ENCODE measurements at places on chromosomes 16 and 17.

- DNase-seq, result no peak
Measured at GRCh38 chr16:63983401-63983800, 1138.5 kb downstream of the CDH11 start.

DNA sequence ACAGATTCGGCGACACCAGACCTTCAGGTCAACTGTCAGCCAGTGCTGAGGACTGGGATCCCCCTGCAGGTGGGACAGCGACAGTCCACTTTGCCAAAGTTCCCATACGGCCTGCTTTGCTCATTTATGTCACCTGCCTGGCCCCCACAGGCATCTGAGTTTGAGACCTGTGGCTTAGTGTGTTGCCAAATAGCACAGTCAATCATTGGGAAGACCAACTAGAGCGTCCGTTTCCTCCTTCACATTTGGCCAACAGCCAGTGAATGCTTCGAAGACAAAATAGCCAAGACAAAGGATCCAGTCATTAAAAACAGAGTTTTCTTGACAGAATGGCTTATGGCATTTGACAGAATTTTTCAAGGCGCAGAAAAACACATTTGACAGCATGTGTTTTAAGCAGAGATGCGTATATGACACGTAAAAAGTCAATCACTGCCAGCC, 113.8 kb downstream of the ABCC12 start:
- DNase-seq, result peak; percentile 8

DNA sequence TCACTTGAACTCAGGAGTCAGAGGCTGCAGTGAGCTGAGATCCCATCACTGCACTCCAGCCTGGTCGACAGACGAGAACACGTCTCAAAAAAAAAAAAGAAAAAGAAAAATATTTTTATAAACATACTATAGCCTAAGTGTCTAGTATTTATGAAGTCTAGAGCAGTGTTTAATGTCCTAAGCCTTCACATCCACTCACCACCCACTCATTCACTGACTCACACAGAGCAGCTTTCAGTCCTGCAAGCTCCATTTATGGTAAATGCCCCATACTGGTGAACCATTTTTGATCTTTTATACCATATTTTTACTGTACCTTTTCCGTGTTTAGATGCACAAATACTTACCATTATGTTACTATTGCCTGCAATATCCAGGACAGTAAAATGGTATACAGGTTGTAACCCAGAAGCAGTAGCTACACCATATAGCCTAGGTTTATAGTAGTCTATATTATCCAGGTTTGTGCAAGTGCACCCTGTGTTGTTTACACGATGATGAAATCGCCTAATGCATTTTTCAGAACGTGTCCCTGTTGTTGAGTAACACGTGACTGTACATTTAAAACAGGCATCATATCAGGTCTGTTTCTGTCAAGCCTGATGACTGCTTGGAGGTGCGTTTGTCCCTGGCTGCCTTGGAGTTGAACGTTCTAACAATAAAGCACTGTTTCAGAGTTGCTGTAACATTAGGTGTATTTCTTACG, 10.1 kb downstream of the NUDT7 start:
- no peak for DNase-seq

- DNase-seq, result no peak
Measured at GRCh38 chr16:19621445-19621844, 65.9 kb downstream of the VPS35L start.

DNA sequence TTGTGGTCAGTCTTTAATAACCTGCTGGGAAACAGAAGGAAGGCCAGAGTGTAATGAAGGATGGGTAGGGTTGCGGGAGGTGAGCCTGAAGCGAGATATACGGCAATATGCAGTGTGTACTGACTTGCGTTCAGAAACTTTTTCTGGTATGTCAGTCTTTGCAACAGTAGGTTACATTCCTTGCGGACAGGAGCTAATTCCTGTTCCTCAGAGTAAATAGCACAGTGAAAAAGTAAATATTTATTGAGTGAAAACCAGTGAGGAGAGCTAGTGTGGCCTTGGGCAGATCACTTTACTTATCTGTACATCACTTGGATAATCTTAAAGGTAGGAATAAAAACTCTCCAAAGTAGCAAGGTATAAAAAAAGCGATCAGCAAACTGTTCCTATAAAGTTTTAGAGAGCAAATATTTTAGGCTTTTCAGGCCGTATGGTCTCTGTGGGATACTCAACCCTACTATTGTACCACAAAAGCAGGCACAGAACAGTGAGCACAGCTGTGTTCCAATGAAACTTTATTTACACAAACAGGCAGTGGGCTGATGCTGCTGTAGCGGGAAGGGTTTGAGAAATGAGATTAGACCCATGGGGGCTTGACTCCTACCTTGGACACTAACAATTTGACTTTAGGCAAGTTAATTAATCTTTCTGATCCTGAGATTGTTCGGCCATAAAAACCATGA, 348.0 kb downstream of the UTP18 start:
- DNase-seq, result no peak

DNA sequence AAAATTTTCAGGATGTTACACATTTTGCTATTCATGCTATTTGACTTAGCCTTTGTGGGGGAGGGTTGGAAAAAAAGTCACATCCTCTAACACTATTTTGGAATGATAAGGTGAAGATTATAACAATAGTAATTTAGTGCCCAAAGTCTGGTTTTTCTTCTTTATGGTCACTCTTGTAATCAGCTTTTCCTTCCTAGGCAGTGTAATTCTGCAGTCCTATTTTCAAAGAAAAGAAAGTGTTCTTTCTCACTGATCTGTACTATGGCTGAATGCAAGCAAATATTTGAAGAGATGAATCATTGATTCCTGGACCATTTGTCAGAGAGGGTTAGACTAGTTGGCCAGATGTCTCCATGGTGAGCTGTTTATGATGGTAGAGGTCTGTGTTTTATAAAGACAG, 8.4 kb downstream of the RSPRY1 start:
- peak; percentile 80 for DNase-seq

GRCh38 chr17:29589524-29590410, at the start of gene GIT1:
Gene GIT1 (minus strand): TSS chr17:29589648. CDS start chr17:29589378, 270 bp downstream.
- peak; percentile 96 for DNase-seq

DNA sequence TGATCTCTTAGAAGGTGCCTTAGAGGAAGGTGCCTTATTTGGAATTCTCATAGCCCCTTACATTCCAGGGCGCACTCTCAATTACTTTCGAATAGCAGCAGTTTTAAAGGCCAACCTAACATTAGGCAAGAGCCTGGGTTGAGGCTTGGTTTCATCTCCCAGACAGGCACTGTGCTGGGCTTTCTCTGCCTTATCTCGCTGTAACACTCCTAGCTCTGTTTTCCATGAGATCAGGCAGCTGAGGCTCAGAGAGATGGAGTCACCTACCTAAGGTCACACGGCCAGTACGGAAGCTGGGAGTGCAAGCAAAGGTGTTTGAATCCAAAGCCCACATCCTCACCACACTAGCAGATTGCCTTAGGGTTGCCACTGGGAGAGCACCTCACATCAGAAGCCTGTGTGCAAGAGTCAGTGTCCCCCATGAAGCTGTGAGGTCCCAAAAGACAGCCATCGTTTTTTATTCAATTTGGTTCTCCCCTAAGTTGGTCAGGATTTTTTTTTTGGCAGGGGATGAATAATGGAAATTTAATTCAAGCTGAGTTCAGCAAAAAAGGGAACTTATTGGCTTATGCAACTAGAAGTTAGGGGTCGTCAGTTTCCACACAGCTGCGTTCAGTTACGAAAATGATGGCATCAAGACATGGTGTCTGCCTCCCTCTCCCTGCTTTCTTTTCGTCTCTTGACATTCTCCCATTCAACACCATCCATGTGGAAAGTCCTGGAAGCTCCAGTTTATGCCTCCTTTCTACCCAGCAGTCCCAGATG, 206.4 kb downstream of the KATNIP start:
- DNase-seq, result no peak

DNA sequence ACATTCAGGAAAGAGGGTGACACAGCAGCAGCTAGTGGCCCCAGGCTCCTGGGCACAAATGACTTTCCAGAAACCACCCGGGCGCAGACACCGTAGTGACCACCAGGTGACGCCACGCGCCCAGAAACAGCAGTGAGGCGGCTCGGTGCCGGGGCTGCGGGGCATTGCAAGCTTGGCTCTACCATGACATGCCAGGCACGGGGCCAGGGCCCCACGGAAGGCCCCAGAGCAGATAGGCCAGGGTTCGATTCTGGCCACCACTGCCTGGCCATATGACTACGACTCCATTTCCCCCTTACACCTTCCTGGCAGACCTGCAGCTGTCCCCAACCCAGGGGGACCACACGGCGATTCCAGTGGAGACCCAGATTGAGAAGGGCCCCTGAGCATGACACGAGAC, 6.7 kb downstream of the RHBDF1 start:
- peak; percentile 70 for DNase-seq

DNA sequence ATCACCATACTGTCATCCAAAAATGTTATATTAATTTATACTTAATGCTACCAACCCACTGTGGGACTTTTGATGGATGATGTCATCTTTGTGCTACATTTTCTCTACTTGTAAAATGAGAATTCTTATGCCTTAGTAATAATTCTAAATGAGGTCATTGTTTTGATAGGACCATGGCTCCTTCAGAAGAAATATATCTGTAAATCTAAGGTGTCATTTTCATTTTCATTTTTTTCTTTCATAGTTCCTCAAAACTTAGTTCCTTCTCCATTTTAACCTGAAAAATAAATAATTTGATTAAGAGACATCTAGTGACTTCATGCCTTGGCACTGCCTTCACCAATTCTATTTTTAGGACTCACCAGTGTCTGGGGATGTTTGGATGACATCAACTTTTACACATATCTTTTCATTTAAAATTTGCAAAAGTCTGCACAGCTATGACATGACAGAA, 48.7 kb downstream of the GPRC5B start:
- DNase-seq, result no peak

DNA sequence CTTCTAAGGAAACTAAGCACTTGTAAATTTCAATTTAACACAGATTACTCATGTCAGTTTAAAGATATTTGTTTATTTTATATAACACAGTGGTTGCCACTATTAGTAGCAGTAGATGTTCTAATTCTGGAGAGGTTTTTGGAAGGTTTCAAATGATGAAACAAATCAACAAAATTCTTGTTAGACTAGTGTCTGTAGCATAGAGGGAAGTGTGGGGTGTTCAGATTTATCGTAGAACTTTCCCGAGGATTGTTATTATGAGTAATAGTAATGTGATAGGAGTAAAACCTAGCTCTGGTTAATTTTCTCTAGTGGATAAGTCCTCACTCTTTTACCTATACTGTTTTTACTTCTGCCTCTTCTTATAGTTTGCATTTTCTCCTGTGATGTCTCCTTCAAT, 6.3 kb downstream of the GAN start:
- no peak for DNase-seq

- no peak for DNase-seq
Measured at GRCh38 chr16:69626256-69626655, 60.5 kb downstream of the NFAT5 start.

GRCh38 chr17:45784741-45785479, 790 bp downstream of the CRHR1 start:
- peak; percentile 75 for DNase-seq

- no peak for DNase-seq
Measured at GRCh38 chr16:30351001-30351441, 4.1 kb downstream of the CD2BP2 start.

DNA sequence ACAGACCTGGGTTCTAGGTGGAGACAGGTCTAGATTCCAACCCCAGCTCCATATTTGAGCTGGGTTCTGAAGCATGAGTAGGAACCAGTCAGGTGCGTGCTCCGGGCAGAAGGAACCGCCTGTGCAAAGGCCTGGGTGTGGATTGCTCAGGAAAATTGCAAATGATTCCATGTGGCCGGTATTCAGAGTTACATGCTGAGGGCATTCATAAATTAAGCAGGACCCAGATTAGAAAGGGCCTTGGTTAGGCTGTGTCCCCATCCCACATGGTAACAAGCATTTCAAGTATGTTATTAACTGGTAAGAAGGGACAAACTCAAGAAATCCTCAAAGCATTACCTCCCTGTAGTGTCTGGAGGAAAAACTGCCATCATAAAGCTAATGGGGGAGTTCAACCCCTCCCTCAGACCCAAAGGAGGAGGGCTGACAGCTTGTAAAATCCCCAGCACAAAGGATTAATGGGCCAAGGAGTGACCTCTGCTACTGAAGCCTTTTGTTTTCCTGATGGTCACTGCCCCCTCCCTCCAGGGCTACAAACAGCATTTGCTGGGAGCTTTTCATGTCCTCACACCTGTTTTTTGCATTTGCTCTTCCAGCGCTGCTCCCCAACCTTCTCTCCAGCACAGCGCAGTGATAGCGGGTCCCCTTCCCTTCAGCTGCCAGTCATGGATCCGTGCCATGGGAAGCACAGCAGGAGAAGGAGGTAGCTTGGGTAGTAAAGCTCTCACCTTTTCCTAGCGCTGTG, 218.0 kb downstream of the C16orf95 start:
- no peak for DNase-seq

DNA sequence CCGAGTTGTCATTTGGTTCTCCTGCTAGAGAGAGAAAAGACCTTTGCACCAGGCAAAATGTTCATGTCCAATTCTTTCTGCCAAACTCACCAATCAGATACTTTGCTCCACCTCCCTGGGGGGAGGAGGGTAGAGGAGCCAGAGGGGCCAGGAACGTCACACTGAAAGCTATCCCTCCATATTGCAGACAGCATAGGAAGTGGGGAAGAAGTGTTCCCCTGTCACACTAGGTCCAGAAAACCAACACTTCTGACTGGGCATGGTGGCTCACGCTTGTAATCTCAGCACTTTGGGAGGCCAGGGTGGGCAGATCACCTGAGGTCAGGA, 9.5 kb downstream of the HSD17B2 start:
- no peak for DNase-seq

DNA sequence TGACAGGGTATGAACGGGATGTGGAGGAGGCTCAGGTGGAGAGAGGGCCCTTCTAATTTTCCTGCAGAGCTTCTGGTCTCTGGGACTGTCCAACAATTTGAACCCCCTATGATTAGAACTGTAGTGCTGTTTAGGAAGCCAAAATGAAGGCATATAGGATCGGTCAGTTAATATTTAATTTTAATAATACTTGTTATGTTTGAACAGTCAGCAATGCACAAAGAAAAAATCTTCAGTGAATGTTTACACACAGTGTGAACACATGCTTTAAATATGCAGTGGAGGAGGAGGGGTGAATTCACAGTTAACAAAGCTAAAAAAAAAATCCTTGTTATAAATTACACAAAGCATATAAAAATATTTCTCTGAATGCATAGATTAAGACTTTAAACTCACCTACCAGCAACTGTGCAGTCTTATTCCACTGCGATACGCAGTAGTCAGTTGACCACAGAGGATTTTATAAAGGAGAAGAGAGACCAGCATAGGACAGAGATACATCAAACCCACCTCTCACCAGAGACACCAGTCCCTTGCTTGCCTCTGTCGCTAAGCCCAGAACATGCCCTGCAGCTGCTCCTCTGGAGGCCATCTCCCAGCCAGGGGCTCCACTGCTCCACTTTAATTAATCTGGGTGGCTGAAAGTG, 14.6 kb downstream of the ANKRD40 start:
- DNase-seq, result no peak

GRCh38 chr17:2808367-2809335, 12.4 kb downstream of the RAP1GAP2 start:
- DNase-seq, result no peak

GRCh38 chr17:50258647-50259476, 15.4 kb upstream of the TMEM92 start:
- DNase-seq, result no peak

- DNase-seq, result no peak
Measured at GRCh38 chr16:15694499-15694898, 44.5 kb downstream of the NDE1 start.

- DNase-seq, result no peak
Measured at GRCh38 chr17:33140413-33141099, 148.9 kb downstream of the SPACA3 start.

Measured in urothelium cell line (cell line).